ENCODE measurements at places on chromosomes 12 and 14.

DNA sequence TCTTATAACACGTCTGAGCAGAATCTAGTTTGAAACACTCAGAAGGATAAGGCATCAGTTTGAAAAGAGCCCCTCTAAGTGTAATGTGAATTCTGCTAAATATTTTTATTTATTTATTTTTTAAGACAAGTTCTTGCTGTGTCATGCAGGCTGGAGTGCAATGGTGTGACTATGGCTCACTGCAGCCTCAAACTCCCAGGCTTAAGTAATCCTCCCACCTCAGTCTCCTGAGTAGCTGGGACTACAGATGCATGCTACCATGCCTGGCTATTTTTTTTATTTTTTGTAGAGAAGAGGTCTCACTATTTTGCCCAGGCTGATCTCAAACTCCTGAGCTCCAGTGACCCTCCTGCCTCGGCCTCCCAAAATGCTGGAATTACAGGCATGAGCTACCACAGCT, 225.9 kb upstream of the SEL1L start:
- no peak for DNase-seq

GRCh38 chr12:52650520-52651081, 1.4 kb downstream of the KRT2 start:
- DNase-seq: no peak

GRCh38 chr14:39680777-39681176, 248.5 kb upstream of the FBXO33 start:
- DNase-seq: no peak

DNA sequence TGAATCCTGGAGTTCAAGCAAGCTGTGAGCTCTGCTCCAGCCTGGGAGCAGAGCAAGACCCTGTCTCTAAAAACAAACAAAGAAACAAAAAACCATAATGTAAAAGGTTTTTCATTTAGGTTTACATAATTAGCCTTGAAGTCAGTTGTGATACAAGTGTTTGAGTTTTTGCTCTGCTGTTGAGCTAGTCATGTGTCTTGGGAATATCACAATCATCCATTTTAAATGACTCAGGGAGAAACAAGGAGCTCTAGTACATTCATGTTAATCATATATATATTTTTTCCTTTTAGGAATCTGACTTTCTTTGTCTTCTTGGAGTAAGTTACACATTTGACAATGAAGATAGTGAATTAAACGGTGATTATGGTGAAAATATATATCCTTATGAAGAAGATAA, 12.9 kb downstream of the MIA2 start:
- no peak for DNase-seq

DNA sequence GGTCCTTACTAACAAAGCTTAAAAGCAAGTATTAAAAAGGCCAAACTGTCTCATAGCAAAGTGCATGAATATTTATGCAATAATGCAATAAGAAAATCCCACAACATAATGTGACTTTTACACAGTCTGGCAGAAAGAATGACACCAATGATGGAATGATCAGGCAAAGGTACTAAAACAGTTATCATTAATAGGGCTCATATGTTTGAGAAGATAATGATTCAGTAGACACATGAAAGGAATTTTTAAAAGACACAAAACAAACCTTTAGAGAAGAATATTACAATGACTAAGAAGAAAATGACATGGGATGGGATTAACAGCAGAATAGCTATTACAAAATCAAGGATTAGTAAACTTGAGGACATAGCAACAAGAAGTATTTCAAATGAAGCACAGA, 1411.2 kb upstream of the TMEM132C start:
- DNase-seq: no peak
